ENCODE measurements at places on chromosomes 16 and 17. TPM values are rescaled to one million over a fixed set of nuclear protein-coding genes. Genes with fewer than 3 reads are reported as not detected.

DNA sequence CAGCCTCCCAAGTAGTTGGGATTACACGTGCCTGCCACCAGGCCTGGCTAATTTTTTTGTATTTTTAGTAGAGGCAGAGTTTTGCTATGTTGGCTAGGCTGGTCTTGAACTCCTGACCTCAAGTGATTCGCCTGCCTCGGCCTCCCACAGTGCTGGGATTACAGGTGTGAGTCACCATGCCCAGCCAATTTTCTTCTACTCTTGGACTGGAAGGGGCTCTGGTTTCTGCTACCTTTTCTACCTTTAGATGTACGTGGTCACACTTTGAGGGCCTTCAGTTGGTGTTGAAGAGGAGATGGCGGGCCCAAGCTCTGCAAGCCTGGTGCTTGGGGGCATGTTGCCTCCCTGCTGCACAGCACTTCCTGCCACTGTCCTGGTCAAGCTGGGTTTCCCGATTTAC is 173.6 kb downstream of the PRKCA start:
- DNase-seq = no peak

- no peak for DNase-seq
Measured at GRCh38 chr17:80259457-80260068, 1.1 kb upstream of the RNF213 start.

DNA sequence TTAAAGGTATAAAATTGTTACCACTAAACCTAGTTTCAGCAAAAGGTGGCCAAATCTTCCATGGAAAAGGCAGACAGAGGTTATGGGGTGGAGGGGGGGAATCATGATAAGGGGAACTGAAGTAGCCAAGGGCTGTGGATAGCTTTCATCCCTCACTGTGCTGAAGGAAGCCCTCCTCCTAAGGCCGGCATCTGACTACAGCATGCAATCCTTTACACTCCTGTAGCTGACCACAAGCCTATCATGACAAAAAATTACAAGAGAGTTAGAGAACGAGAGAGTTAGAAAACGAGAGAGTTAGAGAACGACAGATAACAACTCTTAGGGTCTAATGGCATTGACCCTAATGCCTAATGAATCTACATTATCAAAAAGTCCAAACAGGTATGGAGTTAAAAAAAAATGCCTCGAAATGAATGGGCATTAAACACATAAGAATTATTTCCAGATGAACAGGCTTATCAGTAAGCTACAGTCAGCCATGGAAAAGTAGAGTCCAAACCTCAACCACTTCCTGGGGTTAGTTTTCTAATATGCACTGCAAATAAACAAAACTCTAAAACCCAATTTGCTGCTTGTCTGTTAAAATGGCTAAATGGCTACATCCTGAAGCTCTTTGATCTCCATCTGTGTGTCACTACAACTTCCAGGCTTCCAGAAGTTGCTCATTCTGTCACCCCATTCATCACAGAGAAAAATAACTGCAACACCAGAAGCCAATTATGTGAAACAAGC is 29.7 kb downstream of the DUSP14 start:
- no peak for DNase-seq

DNA sequence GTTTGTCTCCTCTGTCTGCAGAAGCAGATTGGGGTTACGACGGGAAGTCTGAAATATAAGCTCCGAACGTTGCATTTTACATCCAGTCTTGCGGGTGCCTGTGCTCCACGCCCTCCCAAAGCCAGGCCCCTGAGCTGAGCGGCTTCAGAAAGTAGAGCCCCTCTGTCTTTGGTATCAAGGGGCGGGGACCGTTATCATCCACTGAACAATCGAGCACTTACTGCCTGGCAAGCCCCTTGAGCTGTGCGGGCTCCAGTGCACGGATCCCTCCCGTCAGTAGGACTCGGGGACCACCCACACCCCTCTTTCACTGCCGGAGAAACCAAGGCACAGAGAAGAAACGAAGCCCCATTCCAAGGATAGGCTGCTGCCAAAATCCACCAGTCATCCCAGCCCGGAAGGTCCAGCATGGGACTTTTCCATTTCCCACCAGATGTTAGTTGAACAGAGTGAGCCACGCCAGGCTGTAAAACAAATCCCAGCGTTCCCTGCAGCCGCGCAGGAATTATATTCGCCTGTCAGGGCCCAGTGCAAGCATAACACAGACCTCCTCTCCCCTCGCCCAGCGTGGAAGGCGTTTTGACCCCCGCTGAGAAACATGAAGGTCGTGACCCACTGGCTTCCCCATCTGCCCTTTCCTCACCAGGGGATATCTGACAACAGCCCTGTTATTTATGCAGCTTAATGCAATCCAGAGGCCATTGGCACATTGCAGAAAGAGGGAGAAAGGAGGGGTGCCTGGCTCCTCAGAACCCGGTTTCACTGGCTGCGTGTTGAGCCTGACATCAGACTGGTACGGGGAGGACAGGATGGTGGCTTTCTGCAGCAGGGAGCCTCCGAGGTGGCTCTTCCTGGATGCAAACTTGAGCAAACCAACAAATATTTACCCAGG is 212.2 kb upstream of the FOXF1 start:
- DNase-seq = no peak

The MPP3 gene
- total RNA-seq = 0.11 TPM

All from activated naive CD8-positive, alpha-beta T cell treated with anti-CD3 and anti-CD28 coated beads, Interleukin-2, amount 10 ng/mL, durations not matched to agents 7 days and 5 days (primary cell).